Heart left ventricle (tissue), 16 donors: ENCODE measurements at places on chromosomes 4 and X. TPM values are rescaled to one million over a fixed set of nuclear protein-coding genes. Genes with fewer than 3 reads are reported as not detected.

DNA sequence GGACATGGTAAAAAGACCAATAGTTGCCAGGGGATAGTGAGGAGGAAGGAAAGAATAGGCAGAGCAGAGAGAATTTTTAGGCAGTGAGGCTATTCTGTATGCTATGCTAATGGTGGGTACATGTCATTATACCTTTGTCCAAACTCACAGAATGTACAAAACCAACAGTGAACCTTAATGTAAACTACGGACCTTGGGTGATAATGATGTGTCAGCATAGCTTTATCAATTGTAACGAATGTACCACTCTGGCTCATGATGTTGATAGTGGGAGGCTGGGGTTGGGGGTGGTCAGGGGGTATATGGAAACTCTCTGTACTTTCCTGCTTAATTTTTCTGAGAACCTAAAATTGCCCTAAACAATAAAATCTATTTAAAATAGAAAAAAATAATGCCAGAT, 37.7 kb upstream of the ACSL4 start:
- no peak overlapping the region for H3K27ac ChIP-seq
- no peaks in the 10 kb centered on the region for H3K4me1 ChIP-seq
- H3K4me3 ChIP-seq = no peak overlapping the region
- no peak for DNase-seq
- H3K36me3 ChIP-seq = no peaks in the 10 kb centered on the region

Gene MFAP3L
- 3.1 TPM for total RNA-seq

DNA sequence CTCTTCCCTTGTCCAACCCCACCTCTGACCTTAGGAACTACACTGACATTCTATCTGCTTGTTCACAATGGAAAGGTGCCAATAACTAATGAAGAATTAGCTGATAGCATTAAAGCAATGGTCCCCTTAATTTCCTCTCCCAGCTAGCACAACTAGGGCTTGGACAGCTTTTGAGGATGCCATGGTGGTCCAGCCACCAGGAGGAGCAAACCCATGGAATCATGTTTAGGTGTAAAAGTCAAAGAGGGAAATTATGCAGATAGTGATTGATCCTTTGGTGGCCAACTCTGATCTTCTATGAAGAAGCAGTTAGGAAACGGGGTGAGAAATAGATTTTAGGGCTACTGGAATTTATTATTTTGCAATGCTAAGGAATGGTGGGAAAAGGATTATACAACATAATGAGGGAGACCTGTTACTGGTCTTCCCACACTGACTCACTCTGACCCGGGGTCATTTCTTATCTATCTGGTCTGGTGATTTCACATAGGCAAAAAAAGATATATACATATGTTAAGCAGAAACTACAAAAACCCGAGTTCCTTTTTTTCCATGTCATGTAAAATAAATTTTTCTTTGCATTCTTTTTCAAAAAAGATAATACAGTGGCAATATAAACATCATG, 45.8 kb upstream of the FBXW7 start:
- H3K27me3 ChIP-seq = no peaks in the 10 kb centered on the region
- no peak overlapping the region for H3K27ac ChIP-seq
- H3K36me3 ChIP-seq = no peaks in the 10 kb centered on the region
- no peak overlapping the region for H3K4me3 ChIP-seq
- no peaks in the 10 kb centered on the region for H3K4me1 ChIP-seq
- no peak for DNase-seq

- DNase-seq = no peak
- peaks cover 17% of the 10 kb centered on the region for H3K27me3 ChIP-seq
- H3K27ac ChIP-seq = no peak overlapping the region
- no peak overlapping the region for H3K4me3 ChIP-seq
Measured at GRCh38 chr4:153755186-153755585, 4.6 kb downstream of the RNF175 start.

Gene NSG1
- 19.7 TPM for total RNA-seq

GRCh38 chrX:54715621-54716020, 82.4 kb downstream of the ITIH6 start:
- H3K4me3 ChIP-seq = no peak overlapping the region
- no peaks in the 10 kb centered on the region for H3K4me1 ChIP-seq
- no peaks in the 10 kb centered on the region for H3K36me3 ChIP-seq
- H3K27ac ChIP-seq = no peak overlapping the region
- no peak for DNase-seq

DNA sequence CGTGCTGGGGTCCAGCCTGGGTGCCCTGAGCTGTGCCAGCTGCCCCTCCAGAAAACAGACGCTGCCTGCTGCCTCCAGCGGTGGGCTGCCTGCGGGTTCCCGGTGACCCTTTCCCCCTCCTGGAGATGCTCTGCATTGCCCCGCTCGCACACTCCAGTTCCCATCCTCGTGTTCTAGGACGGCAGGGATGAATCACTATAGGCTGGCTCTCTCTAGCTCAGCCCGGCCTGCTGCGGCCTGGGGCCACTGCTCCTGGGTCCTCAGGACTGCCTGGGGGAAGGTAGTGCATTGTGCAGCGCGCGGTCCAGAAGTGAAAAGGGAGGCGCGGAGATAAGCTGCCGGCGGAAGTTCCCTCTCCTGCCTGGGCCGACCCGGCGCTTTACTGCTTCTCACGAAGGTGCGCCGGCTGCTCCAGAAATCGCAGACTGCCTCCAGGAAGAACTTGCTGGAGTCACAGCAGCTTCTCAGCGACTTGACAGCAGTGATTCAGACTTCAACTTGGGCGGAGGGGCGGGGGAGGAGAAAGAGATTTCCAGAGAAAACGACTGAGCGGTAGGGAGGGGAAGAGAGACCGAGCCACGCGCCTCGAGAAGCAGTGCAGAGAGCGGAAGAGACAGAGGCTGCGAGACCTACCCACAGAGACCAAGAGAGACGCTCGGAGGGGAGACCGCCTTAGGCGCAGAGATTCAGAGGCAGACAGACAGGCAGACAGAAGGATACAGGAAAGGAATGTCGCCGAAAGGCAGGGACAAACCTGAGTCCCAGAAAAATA, 6.7 kb upstream of the MSX1 start:
- DNase-seq = no peak
- no peaks in the 10 kb centered on the region for H3K36me3 ChIP-seq
- no peak overlapping the region for H3K4me3 ChIP-seq

DNA sequence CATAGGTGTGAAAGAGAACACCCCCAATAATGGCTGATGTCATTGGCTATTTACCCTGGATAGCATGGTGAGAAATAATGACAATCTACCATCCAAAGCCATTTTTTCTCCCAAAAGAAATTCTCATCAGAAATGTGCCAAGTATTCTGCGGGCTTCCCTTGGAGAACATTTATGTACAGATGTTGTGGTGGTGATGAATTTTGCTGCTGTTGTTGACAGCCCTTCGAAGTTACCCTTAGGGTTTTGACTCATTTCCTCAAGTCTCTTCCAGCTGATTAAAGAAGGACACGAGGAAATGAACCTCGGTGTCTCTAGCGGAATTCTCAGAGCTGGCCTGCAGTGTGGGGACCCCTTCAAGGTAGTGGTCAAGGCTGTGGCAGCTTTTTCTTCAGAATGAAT, 3.4 kb downstream of the KIT start:
- H3K36me3 ChIP-seq = no peaks in the 10 kb centered on the region
- H3K4me1 ChIP-seq = peaks cover 24% of the 10 kb centered on the region
- H3K27me3 ChIP-seq = peaks cover 4% of the 10 kb centered on the region
- no peak overlapping the region for H3K4me3 ChIP-seq
- H3K27ac ChIP-seq = no peak overlapping the region

Gene TCEAL2
- not detected for total RNA-seq

Gene PIGA
- total RNA-seq = 5.8 TPM

Gene TRO
- 2.5 TPM for total RNA-seq

- no peak overlapping the region for H3K27ac ChIP-seq
- no peaks in the 10 kb centered on the region for H3K4me1 ChIP-seq
- no peaks in the 10 kb centered on the region for H3K36me3 ChIP-seq
- H3K27me3 ChIP-seq = no peaks in the 10 kb centered on the region
- H3K4me3 ChIP-seq = no peak overlapping the region
Measured at GRCh38 chr4:4789462-4789861, 70.0 kb upstream of the MSX1 start.

Gene NPY5R
- total RNA-seq = not detected

Gene RNF128
- total RNA-seq = 0.14 TPM

GRCh38 chr4:123524958-123525628, 128.5 kb downstream of the SPRY1 start:
- no peaks in the 10 kb centered on the region for H3K4me1 ChIP-seq
- H3K36me3 ChIP-seq = no peaks in the 10 kb centered on the region
- H3K27ac ChIP-seq = no peak overlapping the region
- H3K4me3 ChIP-seq = no peak overlapping the region
- DNase-seq = no peak

- no peak overlapping the region for H3K27ac ChIP-seq
- no peaks in the 10 kb centered on the region for H3K36me3 ChIP-seq
- H3K4me1 ChIP-seq = no peaks in the 10 kb centered on the region
- H3K27me3 ChIP-seq = no peaks in the 10 kb centered on the region
- no peak for DNase-seq
Measured at GRCh38 chrX:107979534-107979933, 2.6 kb downstream of the TEX13B start.

- peak overlapping the region; percentile 26 for H3K27ac ChIP-seq
- DNase-seq = no peak
- no peaks in the 10 kb centered on the region for H3K4me1 ChIP-seq
- H3K27me3 ChIP-seq = no peaks in the 10 kb centered on the region
- H3K36me3 ChIP-seq = no peaks in the 10 kb centered on the region
- H3K4me3 ChIP-seq = no peak overlapping the region
Measured at GRCh38 chrX:110383414-110383813, 24.8 kb downstream of the RTL9 start.

DNA sequence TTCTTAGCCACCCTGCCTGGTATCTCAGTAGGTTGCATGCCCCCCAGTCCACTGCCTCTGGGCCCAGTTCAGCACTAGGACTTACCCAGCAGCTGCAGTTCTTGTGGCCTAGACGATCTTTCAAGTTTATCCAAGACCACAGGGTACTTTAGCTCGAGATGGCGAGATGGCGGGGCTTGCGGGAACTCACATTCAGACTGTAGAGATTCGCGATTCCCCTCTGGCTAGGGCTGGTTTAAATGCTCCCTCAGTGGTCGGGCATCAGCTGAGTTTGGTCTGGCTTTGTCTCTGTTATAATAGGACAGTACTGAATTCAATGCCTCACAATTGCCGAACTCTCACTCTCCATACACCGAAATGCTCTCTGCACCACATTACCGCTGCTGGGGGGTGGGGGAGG, 18.4 kb upstream of the RFC1 start:
- no peak for DNase-seq
- no peak overlapping the region for H3K4me3 ChIP-seq
- no peak overlapping the region for H3K27ac ChIP-seq
- H3K4me1 ChIP-seq = no peaks in the 10 kb centered on the region

DNA sequence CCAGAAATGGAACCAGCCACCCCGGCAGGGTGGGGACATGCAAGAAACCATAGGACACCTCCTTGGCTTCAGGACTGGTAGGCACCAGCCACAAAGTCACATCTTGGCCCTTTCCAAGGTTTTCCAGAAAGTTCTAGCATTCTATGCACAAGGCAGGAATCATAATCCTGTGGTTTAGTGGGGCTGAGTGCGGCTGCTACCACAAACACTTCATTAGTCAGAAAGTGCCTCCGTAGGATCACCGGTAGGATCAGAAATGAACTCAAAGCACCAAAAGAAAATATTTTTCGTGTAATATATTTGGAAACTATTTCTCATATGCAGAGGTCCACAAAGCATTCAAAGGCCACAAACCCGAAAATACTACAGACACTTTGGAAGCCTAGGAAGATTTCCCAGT, 191.7 kb downstream of the PTTG2 start:
- no peaks in the 10 kb centered on the region for H3K36me3 ChIP-seq
- no peak overlapping the region for H3K4me3 ChIP-seq
- no peaks in the 10 kb centered on the region for H3K4me1 ChIP-seq
- DNase-seq = no peak
- no peak overlapping the region for H3K27ac ChIP-seq
- no peaks in the 10 kb centered on the region for H3K27me3 ChIP-seq

DNA sequence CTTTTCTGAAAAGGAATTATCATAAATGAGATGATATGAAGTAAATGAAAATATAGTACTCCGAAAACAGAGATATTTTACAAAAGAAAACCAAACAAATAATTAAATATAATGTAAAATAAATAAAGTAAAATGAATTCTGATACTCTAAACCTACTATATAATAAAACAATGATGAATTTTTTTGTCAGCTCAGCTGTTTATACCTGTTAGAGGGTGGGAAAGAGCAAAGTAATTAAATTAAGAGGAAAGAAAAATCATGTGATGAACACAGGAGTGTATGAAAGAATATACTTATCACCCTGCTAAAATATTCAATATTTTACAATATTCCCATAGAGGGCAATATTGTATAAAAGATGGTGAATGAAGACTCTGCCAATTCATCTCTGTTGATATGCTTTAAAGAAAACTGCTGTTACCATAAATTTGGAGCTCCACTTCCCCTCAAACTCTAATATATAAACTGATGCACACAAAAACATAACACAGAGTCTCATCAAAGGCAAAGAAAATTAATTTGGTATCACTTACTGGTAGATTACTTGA, 6.5 kb upstream of the NDST4 start:
- no peak for DNase-seq
- H3K4me3 ChIP-seq = no peak overlapping the region
- no peaks in the 10 kb centered on the region for H3K4me1 ChIP-seq
- no peaks in the 10 kb centered on the region for H3K27me3 ChIP-seq
- no peak overlapping the region for H3K27ac ChIP-seq

Gene RXFP1
- total RNA-seq = not detected

GRCh38 chr4:37793562-37793961, 32.9 kb upstream of the PGM2 start:
- H3K36me3 ChIP-seq = no peaks in the 10 kb centered on the region
- H3K4me1 ChIP-seq = no peaks in the 10 kb centered on the region
- no peak overlapping the region for H3K4me3 ChIP-seq
- H3K27me3 ChIP-seq = no peaks in the 10 kb centered on the region
- H3K27ac ChIP-seq = no peak overlapping the region

Gene TEC
- 2.4 TPM for total RNA-seq

Gene NPY1R
- 0.56 TPM for total RNA-seq

Gene NPNT
- 5.4 TPM for total RNA-seq
